Aortic smooth muscle cell (primary cell): ENCODE measurements at places on chromosomes 3 and 15. TPM values are rescaled to one million over a fixed set of nuclear protein-coding genes. Genes with fewer than 3 reads are reported as not detected.

The CHRFAM7A gene
- total RNA-seq = 2.5 and 6.1 TPM in 2 replicates

The CCK gene
- total RNA-seq = 0.19 TPM in 1 of 2 replicates, not detected in the other

The ATP10A gene
- 2.8 and 4.9 TPM in 2 replicates for total RNA-seq

The PARP14 gene
- total RNA-seq = 49.3 and 64.0 TPM in 2 replicates
